ENCODE measurements at places on chromosomes 11 and 22.

GRCh38 chr22:45196308-45196707 is 32.6 kb downstream of the NUP50 start:
- no peak for DNase-seq

- no peak for DNase-seq
Observed at GRCh38 chr22:49608660-49609059, 219.0 kb downstream of the BRD1 start.

DNA sequence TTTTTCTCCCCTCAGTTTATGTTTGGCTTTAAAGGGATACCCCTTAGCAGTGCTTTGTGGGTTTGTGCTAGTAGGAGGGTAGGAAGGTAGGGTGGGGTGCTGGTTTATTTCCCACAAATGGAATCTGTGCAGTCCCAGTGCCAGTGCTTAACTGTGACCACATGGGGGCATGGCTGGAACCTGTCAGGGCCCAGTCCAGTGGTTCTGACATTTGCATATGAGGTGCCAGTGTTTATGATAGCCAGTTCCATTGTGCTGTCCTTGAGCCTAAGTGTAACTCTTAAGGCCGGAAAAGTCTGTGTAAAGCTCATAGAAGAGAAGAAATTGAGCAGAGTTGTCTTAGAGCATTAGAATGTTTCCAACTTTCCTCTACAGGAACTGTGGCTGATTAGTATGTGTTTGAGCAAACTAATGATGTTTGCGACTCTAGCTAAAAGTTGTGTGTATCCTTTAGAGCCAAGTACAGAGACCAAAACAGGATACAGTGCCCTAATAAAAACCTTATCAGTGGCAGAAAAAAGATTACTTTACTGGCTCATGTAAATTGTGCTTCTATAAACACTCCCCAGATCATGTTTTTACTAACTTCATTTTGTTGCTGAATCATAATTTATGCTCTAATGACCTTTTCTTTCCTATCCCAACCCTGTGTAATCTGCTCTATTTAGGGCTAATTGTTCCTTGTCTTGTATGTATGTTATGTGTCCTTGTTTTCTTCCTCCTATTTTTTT is 38.1 kb downstream of the DIXDC1 start:
- no peak for DNase-seq

DNA sequence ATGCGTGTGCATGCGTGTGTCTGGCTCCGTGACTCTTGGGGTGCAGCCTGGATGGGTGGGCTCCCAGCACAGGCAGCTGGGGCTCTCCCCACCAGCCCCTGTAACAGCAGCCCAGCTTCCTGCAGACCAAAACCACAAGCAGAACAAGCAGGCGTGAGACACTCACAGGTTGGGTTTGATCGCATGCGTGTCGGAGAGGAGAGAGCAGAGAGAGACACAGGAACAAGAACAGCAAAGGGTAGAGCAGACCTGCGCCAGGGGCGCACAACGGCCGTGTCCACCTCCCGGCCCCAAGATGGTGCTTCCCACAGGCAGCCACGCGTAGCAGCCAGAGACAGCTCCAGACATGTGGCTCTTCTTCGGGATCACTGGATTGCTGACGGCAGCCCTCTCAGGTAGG is at the start of gene CD6:
TSS of gene CD6 (plus strand) at position 161 of the 400 bp plus-strand sequence. CDS start at position 347, 186 bp downstream.
- DNase-seq, result no peak

DNA sequence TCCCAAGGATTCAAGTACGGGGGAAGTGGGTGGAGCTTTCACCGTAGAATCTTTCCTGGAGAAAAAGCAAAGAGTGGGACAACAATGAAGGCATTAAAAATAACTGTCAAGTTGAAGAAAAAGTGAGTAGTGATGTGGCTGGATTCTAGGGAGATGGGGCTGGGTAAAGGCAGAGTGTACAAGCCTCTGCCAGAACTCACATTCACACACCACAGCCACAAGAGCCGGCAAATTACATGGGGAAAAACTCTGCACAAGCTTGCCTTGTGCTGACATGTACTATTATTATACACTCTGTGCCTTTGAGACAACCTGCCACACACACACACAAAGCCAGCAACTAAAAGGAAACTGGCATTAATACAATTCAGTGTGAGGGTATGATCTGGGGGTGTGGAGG is 182.6 kb downstream of the LARGE1 start:
- DNase-seq, result no peak

- no peak for DNase-seq
Observed at GRCh38 chr11:61917334-61918109, at the start of gene RAB3IL1. Gene RAB3IL1 (minus strand): TSS chr11:61917566. CDS start chr11:61917367, 199 bp downstream.

DNA sequence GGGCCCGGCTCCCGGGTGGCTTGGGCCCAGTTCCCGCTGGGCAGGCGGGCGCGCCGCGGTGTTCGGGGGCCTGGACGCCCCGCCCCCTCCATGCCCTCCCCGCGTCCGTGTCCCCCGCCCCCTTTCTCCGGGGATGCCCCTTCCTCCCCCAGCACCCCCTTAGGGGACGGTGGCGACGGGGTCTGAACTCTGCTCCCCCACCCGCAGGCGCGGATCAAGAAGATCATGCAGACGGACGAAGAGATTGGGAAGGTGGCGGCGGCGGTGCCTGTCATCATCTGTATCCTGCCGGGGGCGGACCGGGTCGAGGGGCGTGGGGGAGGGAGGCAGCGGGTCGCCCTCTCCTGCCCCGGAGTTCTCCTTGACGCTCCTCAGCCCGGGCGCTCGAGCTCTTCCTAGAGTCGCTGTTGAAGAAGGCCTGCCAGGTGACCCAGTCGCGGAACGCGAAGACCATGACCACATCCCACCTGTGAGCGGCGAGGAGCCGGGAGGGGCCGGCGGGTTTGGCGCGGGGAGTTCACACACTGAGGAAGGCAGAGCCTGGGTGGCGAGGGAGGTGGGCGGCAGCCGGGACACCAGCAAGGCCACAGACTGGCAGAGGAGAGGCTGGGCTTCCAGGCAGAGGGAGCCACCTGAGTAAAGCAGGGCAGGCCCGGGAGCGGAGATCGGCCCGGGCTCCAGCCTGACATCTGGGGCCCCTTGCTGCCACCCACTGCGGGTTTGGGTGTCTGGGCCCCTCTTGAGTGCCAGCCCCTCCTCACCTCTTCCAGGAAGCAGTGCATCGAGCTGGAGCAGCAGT is 546 bp downstream of the DRAP1 start:
- DNase-seq, result no peak

DNA sequence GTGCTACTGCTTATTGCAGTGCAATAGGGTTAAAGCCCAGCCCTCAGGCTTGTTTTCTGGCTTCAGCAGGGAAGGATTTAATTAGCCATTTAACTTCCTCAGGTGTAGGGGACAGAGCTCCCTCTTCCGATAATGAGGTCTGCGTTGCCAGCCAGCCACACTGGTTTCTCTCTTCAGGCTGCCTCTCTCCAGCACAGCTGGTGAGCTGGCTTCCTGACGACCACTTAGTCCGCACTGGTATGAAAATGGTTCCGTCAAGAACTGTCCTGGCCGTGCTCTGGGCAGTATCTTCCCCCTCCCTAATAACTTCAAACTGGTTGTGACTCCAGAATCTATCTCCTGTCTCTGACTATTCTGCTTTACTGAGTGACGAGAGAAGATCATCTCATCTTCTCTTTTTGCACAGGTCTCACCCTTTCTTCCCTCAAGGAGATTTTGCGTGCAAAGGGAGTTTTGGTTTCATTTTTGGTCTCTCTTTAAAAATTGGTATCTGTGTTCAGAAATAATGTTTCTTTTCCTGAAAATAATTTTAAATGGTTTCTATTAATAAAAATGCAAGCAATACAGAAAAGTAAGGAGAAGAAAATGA is 49.2 kb downstream of the CNTN5 start:
- no peak for DNase-seq

DNA sequence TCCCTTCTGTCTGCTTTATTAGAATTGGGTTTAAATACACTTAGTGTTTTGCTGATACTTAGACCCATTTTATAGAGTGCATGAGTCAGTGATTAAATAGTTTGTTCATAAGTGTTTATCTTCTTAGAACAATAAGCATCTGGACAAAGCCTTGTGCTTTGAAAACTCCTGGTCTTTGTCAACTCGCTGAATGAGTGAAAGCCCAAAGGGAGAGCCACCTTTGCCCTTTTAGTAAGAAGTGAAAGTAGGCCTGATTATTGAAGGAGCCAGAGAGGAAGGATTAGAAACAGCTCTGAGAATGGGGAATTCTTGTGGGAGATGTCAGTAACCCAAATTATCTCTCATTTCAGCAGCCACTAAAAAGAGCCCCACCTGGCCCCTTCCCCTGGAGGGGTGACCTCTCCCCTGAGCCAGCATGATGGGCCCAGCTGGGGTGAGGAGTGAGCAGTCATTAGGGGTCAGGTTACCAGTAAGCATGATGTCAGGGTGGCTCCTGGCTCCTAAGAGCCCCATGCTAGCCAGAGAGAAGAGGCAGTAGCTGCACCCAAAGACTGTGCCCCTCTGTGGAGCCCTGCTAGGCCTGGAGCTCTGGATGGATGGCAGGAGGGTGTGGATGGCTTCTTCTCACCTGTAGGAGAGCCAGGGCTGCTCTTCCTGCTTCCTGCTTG is 125.1 kb upstream of the E2F8 start:
- DNase-seq, result no peak

DNA sequence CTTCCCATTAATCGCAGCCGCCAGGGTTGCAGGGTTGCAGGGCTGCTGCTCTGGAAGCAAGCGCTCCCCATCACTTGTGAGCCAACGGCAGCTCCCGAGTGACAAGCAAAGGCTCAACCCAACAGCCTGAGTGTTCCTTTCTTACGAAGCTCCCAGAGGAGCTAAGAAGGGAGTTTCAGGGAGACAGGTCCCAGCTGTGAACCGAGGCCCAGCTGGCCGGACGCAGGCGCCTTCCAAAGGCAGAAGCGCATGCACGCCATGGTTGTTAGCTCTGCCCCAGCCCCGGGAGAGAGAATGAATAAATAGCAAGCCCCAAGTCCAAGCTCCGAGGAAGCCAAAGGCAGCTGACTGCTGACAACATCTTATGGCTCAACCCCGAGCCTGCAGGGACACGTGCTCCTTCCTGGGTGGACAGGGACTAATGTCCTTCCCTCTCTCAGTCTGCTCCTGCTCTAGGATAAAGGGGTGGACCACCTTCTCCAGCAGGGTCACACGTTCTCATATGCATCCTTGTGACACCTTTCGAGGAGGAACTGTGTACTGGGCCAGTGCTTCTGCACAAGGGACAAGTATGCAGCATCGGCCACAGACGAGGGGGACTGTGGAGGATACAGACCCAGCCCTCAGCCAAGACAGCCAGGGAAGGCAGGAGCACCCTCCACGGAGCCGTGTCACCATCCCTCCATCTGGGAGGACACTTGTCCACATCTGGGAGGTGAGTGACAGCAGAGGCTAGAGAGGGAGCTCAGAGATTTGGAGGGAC is 29.9 kb downstream of the SHANK2 start:
- DNase-seq, result no peak

GRCh38 chr11:92843455-92843854 is 126.0 kb upstream of the MTNR1B start:
- DNase-seq, result no peak

GRCh38 chr11:2462986-2463765 is 18.4 kb downstream of the KCNQ1 start:
- no peak for DNase-seq

DNA sequence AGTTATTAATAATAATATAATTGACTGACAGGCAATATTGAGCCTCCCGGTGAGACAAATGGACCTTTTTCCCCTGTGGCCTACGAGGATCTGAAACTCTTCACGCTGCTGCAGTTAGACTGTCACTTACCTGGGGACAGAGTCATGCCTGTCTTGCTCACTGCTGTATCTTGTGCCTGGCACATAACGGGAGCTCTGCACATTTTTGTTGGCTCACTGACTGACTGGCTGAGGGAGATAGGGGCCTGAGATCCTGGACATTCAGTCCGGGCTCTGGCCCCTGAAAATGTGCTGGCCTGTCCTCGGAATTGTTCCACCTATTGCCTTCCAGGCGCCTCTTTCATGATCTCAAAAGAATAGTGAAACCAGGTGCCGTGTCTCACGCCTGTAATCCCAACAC is 743 bp upstream of the CD3D start:
- DNase-seq, result no peak

DNA sequence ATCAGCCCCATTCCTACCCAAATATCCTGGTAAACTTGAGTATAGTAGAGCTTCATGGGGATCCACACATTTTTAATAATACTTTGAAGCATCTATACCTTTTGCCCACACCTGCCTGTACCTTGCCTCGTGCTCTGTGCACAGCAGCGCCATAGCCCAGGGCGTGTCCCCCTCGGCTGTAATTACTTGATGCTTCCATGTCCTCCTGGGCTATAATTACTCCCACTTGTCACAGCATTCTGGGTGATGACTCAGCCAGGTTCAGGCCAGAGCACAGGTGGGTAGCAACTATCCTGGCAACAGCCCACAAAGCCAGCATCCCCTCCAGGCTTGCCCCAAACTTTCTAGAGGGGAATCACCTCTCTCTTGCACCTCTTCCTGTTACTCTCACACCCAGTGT is 23.7 kb upstream of the SLC36A4 start:
- DNase-seq, result no peak

DNA sequence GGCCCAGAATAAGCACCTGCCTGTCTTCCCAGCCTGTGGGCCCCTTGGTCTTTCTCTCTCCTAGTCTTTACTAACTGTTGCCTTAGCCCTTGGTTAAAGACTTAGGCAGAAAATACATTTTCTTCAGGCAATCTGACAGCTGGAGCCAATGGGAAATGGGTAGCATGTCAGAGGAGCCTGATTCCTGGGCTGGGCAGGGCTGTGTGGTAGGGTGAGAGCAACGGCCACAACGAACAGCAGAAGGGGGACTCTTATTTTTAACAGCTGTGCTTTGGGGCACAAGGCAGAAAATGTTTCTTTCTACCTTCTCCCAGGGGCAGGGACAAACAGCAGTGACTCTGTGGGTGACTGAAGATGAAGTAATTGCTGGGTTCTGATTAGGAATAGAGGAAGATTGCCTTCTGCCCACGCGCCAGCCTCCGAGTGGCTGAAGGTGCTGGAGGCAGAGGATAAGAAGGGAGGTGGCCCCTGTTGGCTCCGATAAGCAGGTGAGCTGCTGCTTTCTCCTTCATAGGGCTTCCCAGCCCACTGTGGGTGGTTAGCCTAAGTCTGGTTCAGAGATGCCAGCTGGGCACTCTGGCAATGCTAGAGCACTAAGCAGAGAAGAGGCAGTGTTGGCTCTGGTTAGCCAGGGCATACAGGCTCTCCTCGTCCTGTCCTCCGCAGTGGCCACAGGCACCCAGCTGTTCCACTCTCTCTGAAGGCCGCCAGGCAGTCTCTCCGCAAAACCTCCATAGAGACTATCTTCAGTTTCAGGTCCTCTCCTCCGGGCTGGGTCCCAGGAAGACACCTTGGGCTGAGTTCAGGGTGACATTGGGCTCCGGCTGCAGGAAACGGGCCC is 1.5 kb downstream of the YPEL4 start:
- DNase-seq, result no peak
